ENCODE measurements at places on chromosomes 2 and 18. TPM values are rescaled to one million over a fixed set of nuclear protein-coding genes. Genes with fewer than 3 reads are reported as not detected.
A peak's percentile ranks its signal among the peaks of the same experiment; 100 is the strongest.

The PLA2R1 gene
- total RNA-seq, result 5.5 TPM

The SETBP1 gene
- total RNA-seq, result 16.0 TPM

GRCh38 chr18:24930971-24931370 is 421.0 kb downstream of the ZNF521 start:
- no peak overlapping the region for H3K27ac ChIP-seq
- DNase-seq, result no peak
- H3K4me3 ChIP-seq, result no peak overlapping the region

The GPR45 gene
- not detected for total RNA-seq

GRCh38 chr18:7259475-7259874 is 28.6 kb downstream of the LRRC30 start:
- no peaks in the 10 kb centered on the region for H3K4me1 ChIP-seq
- H3K4me3 ChIP-seq, result no peak overlapping the region
- DNase-seq, result peak; percentile 10
- no peaks in the 10 kb centered on the region for H3K27me3 ChIP-seq

DNA sequence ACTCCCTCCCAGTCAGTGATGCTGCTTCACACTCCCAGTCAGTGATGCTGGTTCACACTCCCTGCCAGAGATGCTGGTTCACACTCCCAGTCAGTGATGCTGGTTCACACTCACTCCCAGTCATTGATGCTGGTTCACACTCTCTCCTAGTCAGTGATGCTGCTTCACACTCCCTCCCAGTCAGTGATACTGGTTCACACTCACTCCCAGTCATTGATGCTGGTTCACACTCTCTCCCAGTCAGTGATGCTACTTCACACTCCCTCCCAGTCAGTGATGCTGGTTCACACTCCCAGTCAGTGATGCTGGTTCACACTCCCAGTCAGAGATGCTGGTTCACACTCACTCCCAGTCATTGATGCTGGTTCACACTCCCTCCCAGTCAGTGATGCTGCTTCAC is 34.3 kb upstream of the KCNG2 start:
- no peaks in the 10 kb centered on the region for H3K36me3 ChIP-seq
- H3K27ac ChIP-seq, result no peak overlapping the region
- DNase-seq, result no peak
- no peaks in the 10 kb centered on the region for H3K27me3 ChIP-seq
- H3K4me1 ChIP-seq, result no peaks in the 10 kb centered on the region
- H3K4me3 ChIP-seq, result no peak overlapping the region

The C2orf72 gene
- 0.53 TPM for total RNA-seq

The ALK gene
- total RNA-seq, result 1.00 TPM

The UGT1A10 gene
- total RNA-seq, result not detected

The SLC11A1 gene
- 30.0 TPM for total RNA-seq

DNA sequence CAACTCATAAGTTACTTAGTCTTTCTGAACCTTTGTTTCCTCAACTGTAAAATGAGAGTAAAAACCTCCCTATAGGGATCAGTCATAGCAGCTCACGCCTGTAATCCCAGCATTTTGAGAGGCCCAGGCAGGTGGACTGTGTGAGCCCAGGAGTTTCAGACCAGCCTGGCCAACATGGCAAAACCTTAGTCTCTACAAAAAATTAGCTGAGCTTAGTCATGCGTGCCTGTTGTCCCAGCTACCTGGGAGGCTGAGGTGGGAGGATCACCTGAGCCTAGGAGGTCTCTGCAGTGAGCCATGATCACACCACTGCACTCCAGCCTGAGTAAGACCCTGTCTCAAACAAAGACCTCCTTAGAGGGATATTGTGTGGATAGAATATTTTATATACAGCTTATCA is 2.3 kb downstream of the GPR155 start:
- DNase-seq, result no peak
- H3K27ac ChIP-seq, result no peak overlapping the region
- no peaks in the 10 kb centered on the region for H3K27me3 ChIP-seq
- H3K36me3 ChIP-seq, result no peaks in the 10 kb centered on the region

The CNGA3 gene
- total RNA-seq, result 0.28 TPM

DNA sequence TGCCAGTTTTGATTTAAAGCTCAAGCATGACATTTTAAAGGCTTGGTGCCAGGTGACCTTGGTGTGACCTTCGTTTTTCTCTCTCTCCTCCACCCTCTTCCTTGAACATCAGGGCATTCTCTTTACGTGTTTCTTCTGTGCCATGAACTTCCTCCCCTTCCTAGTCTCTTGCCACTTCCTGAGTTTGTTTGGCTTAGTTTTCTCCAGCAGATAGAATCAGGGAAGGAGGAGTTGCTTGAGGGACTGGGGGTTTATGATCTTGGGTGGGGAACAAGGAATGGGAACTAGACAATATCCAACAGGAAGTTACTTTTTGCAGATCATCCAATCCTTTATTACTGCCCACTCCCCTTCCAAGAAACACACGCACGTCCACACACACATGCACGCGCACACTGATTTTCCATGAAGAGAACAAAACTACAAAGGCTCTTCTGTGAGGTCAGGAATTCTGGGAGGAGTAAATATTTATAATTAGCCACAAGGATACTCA is 210.6 kb upstream of the EPAS1 start:
- no peak overlapping the region for H3K4me3 ChIP-seq
- no peak overlapping the region for H3K27ac ChIP-seq
- DNase-seq, result peak; percentile 66
- H3K27me3 ChIP-seq, result no peaks in the 10 kb centered on the region
- H3K36me3 ChIP-seq, result peaks cover 5% of the 10 kb centered on the region

DNA sequence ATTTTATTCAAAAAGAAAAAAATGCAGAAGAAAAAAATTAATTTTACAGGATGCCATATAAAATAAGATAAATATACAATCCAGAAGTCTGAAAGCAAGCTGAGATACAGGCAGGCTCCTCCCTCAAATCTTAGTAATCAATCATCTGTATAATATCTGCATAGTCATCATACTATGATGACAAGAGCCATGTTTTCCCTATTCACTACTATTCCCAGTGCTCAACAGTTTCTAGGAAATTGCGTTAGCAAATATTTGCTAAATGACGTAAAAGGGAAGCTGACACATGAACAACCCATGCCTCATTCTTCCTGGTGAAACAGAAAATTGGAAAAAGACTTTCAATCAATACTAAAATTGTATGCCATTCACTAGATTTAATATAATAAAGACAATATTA is 793.2 kb downstream of the SUCLG1 start:
- no peak overlapping the region for H3K4me3 ChIP-seq
- no peaks in the 10 kb centered on the region for H3K4me1 ChIP-seq
- DNase-seq, result no peak
- H3K36me3 ChIP-seq, result no peaks in the 10 kb centered on the region

The ANKRD53 gene
- 1.5 TPM for total RNA-seq

DNA sequence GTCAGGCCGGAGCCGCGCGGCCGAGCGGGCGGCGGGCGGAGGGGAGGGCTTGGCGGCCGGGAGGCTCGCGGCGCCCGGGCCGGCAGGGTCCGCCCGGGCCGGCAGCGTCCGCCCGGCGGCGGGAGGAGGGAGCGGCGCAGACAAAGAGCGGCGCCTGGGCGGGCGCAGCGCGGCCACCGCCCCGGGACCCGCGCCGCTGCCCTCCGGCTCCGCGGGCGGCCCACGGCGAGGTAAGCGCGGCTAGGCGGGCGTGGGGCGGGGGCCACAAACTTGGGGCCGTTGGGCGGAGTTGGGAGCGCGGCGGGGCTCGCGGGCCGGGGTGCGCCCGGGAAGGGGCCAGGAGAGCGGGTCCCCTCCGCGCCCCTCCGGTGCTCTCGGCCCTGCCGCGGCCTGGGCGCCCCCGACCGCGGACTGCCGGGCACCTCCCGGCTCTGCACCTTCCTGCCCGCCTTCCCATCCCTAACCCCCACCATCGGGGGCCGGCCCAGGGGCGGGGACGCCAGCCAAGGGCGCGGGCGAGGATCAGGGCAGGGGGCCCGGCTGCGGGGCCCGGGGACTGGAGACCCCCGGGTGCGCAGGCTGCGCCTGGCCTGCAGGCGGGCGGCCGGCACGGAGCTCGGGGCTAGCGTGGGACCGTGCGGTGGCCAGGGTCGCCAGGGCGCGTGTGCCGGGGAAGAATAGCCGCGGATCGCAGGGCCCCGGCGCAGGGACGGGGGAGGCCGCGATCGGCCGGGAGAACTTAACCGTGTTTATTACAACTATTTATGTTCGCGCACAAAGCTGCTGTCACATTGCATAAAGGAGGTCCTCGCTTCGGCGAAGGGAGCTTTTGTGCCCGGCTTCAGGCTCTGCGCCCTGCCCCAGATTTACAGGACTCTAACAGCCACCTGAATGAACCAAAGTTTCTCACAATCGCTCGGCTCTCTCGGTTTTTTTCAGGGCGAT is at the start of gene NCK2:
NCK2 (plus strand) TSS at position 4 of the 945 bp plus-strand sequence. CDS start 110,152 bp downstream, outside the sequence.
- H3K27ac ChIP-seq, result peak within 1 kb of the TSS; percentile 86
- no peaks in the 10 kb centered on the region for H3K36me3 ChIP-seq
- H3K4me1 ChIP-seq, result peaks cover 31% of the 10 kb centered on the region
- DNase-seq, result peak; percentile 63
- H3K27me3 ChIP-seq, result no peaks in the 10 kb centered on the region

The HSPE1 gene
- total RNA-seq, result 255 TPM

- no peaks in the 10 kb centered on the region for H3K4me1 ChIP-seq
- no peak overlapping the region for H3K27ac ChIP-seq
- no peaks in the 10 kb centered on the region for H3K27me3 ChIP-seq
- no peak overlapping the region for H3K4me3 ChIP-seq
- no peak for DNase-seq
- H3K36me3 ChIP-seq, result no peaks in the 10 kb centered on the region
Observed at GRCh38 chr2:106572541-106573450, 85.6 kb downstream of the CD8B2 start.

GRCh38 chr2:64751286-64752260 is 97.9 kb upstream of the SERTAD2 start:
- H3K27ac ChIP-seq, result peak overlapping the region; percentile 99
- H3K4me3 ChIP-seq, result peak overlapping the region; percentile 29
- H3K36me3 ChIP-seq, result no peaks in the 10 kb centered on the region

Measured in adrenal gland (tissue), 19 donors.